Activated CD4-positive, CD25-positive, alpha-beta regulatory T cell (primary cell): ENCODE measurements at places on chromosomes 2 and 18.

DNA sequence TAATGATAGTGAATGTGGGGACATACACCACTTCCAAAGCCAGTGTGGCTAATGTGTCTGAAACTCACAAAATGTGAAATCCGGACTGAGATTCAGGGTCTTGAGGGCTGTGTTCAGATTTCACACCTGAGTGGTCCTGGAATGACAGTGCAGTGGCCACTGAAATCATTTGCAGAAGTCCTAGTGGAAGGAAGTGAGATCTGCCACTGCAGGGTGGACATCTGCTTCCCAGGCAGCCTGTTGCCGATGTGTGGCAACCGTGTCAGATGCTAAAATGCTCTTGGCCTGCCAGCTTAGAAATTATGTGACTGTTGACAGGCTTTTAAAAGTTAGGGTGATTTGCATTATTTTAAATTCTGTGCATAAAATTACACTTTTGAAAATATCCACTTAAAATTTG, 77.8 kb upstream of the TMEM200C start:
- no peak for DNase-seq

- no peak for DNase-seq
Measured at GRCh38 chr2:95669441-95669991, 77.7 kb downstream of the TRIM43 start.

- no peak for DNase-seq
Measured at GRCh38 chr2:228945710-228946109, 325.4 kb downstream of the PID1 start.

DNA sequence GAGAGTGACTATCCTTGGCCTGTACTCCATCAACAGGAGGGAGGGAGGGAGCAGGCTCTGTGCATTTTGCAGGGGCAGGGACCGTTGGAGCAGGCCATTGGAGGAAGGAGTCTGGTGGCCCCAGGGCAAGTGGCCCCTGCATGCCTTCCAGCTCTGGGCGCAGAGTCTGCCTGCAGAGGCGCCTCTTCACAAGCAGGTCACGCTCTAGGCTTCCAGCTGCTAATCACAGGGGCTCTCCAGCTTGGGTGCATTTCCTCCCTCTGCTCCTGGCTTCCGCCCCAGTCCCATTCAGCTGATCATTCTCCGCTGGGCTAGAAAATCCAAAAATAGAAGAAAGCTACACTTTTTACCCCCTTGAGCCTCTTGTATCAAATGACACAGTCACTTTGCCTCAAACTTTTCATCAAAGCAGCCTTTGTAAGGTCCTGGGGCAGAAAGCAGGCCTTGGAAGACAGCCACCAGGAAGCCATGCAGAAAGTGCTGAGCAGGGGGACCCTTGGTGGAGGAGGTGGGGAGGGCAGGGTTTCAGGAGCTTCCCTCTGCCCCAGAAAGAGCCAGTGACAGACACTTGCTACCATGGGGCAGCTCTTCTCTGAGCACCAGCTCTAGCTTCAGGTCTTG, 11.3 kb downstream of the TMEM247 start:
- no peak for DNase-seq

DNA sequence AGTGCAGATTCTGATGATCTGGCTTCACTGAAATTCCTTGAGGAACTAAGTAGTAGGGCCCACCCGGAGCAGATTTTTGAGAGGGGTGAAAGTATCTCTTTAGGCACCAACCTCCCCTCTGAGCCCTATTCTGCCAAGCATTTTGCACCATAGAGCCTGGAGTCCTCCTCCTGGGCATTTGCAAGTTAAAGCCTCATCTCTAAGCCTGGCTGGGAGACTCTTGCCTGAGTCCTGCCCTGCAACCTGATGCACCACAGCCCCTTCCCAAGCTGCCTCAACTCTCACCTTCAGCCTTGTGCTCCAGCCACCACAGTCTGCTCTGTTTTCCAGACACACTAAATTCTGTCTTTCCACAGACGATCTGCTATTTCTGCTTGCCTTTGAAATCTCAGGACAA, 79.6 kb upstream of the PKDCC start:
- DNase-seq, result no peak

DNA sequence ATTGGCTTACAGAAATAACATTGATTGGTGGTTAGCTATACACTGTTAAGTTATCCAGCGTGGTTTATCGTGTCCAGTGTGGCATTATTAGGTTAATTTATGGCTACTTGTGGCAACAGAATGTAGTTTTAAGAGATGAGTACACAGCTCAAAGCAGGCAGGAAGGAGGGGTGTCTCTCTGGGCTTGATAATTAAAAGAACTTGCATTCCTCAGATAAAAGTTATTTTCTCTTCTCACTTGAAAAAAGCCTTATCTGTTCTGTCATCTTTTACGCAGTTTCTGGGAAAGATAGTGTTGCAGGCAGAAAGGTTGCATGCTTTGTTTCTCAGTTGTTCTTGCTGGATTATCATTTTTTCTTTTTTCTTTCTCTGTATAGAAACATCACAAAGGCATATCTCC, 154.4 kb upstream of the COL3A1 start:
- no peak for DNase-seq
